ENCODE measurements at places on chromosomes 16 and 17.

- DNase-seq, result no peak
These were observed 44.6 kb downstream of the SDK2 start for GRCh38 chr17:73599599-73599998.

DNA sequence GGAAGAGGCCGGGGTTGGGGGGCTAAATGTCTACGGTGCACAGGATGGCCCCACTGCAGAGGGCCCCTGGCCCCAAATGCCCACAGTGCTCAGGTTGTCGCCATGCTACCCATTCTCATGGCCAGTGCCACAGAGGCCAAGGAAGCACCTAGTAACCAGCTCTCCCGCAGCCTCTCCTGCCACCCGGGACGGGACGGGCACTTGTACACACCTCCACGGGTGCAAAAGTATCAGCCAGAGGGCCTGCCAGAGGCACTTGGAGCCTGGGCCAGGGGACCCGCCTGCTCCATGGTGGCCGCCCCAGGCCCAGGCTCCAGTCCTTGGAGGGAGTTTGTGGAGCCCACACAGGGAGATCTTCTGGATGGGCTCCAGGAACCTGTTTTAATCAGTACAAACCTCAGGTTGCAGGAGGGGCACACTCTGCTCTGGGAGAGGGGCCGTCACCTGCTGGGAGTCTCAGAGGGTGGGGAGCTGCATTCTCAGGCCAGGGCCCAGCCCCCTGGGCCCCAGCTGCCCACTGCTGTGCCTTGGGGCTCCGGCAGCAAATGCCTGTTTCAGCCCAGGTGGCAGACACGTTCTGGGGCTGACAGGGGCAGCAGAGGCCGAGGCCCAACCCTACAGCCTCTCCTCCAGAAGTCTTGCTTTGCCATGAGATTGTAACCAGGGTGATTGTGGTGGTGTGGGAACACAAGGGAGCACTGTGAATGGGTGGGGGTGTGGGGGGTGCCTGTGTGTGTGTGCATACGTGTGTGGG lies 7.9 kb downstream of the TPSD1 start:
- DNase-seq, result no peak

DNA sequence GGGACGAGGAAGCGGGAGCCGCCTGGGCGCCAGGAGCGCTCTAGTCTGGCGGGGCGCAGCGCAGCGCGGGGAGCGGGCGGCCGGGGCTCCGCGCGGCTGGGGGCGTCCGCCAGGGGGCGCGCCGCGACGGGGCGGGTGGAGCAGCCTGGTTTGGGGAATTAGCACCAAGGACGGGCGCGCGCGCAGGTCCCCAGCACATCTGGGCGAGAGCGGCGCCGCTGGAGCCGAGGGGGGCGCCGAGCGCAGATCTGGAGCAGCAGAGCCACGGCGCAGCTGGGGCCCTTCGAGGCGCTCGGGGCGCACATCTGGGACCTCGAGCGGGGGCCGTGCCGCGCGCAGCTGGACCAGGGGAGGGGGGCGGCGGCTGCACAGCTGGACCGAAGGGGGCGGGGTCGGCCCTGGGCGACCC lies at the start of gene NXPH3:
TSS of gene NXPH3 (plus strand) at position 193 of the 409 bp plus-strand sequence. CDS start 349 bp downstream, outside the sequence.
- DNase-seq, result no peak

GRCh38 chr17:73099511-73099910 lies 7.0 kb upstream of the SLC39A11 start:
- no peak for DNase-seq

DNA sequence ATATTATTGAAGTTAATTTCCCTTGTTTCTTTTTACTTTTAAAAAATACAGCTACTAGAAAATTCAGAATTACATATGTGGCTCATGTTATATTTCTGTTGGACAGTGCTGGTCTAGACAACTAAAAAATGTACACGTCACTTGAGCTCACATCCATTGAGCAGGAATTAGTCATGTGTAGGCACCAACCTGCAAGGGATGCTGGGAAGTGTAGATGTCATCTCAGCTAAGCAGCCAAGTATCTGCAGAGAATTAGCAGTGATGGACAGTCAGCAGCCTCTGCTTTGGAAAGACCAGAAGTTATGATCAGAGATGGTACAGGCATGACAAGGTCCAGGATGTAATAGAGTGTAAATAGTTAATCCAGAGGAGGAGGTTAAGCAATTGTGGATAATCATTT lies 87.1 kb upstream of the HS3ST2 start:
- DNase-seq, result no peak

DNA sequence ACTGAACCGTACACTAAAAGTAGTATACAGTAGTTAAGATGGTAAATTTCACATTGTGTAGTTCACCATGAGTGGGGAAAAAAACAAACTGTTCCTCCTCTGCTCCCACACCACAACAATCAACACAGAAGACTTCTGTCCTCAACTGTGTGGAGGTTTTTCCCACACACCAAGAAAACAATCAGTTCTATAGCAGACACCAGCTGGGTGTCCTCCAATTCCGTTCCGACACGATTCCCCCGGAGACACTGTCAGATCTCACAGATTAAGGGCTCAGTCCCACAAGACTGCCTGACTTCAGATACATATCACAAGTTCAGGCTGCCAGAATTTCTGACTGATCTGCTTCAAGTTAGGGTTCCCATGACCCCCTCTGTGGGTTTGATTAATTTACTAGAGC lies 31.8 kb downstream of the BBS2 start:
- DNase-seq, result no peak

DNA sequence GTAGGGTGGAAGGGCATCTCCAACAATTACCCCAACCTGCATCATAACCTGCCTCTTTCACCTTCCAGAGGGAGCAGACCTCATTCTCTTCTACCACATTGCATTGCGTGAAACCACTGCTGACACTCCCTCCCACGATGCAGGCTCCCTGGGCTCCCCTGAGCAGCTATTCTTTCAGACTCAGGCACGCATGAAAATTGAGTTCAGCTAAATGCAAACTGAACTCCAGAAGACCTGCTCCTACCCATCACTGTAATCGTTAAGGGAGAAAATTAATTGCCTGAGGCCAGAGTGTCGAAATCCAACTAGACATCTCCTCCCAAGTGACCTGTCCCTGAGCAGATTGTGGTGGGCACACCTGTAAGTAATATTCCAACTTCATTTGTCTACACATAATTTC lies 186.0 kb downstream of the GRIN2A start:
- no peak for DNase-seq

DNA sequence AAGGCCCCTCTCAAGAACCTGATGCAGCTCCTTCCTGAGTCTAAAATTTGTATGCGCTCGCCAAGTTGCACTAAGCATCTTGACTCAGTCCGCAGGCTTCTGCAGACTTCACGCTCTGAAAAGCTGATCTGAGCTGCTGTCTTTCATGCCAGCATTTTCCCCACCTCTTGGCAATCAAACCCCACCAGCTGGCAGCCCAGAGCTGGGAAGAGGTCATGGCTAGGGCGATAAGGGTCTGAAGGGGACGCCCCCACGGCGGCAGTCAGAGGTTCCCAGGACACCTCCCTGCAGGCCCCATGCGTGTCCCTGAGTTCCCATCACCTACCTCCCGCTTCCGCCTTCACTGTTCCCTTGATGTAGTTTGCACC lies 5.1 kb upstream of the UNC13D start:
- no peak for DNase-seq

DNA sequence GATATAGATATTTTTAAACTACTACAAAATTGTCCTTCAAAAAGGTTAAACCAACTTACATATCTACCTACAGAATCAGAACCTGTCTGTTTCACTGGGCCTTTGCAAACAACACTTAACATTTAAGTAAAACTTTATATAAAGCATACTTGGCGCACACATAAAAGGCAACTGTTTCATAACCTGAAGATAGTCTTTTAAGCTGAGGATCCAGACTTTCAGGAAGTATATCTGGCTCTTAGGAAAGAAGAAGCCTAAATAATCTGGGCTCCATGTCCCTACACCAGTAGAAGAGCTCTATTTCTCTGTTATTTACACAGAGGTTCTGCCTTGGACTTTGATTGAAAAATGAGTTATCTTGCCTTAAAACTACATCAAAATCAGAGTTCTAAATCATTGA lies 75.9 kb downstream of the TRIM37 start:
- no peak for DNase-seq

GRCh38 chr16:7055443-7055842 lies 277.2 kb upstream of the RBFOX1 start:
- DNase-seq, result no peak

GRCh38 chr17:76009969-76010661 lies 9.5 kb downstream of the CDK3 start:
- DNase-seq, result no peak

DNA sequence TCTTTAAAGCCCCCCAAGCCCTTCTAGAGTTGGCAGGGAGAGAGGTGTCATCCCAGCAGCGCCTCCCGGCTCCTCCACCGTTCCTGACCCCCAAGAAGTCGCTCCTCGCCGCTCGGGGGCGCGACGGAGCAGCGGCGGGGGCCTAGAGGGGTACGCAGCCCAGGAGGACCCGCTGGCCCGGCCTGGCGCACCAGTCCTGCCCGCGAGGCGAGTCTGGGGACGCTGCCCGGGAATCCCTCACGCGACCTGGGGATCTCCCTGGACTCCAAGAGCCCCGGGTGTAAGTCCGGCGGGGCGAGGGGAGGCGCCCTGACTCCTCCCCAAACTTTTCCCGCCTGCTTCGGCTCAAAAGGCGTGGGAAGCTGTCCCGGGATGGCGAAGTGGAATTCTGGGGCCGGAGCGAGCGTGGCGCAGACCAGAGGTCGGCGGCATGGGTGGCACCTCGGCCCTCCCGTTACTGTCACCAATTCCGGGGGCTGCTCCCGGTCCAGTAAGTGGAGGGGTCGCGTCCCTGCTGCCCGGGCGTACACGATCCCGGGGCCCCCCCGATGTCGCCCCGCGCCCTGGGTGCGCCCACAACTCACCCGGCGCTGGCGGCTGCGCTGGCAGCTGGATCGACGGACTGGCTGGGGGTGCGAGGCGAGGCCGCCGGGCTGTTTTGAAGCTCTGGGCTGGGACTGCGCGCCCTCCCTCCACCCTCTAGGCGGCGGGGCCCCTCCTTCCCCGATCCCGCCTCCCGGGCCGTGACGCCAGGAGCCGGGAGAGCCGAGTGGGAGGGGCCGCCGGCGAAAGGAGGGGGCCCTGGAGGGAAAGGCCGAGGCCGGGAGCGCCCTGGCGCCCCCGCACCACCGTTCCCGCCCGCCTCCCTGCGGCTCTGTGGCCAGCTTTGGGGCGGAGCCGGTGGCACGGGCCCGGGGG lies at the start of gene EMP2:
TSS of gene EMP2 (minus strand) at position 634 of the 918 bp plus-strand sequence. CDS start 32,981 bp downstream, outside the sequence.
- DNase-seq, result peak; percentile 17

DNA sequence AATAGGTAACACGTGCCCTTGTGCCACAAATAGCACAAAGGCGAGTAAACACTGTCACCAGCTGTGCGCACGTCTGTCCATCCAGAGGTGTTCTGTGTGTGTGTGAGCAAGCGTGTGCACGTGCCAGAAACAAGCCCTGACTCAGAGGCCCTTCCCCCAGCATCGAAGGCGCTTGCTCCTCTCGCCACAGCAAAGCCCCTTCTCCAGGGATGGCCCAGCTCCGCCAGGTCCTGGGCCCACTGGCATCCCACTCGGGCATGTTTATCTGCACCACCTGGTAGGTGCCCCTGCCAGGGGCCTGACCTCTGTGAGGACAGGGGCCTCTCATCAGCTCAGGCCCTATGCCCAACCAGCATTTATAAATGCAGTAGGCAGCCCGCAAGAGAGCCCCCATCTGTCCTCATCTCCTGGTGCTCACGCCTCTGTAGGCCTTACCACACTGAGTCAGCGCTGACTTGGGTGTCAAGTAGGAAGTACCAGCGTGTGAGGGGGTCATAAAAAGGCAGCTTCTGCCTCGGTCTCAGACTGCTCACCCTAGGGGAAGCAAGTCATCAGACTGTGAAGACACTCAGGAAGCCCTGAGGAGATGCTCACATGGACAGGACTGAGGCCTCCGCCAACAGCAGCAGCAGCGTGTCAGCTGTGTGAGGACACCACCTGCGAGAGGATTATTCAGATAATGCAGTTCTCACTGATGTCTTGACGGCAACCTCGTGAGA lies 10.8 kb downstream of the TMEM235 start:
- no peak for DNase-seq

GRCh38 chr17:77733576-77734296 lies 224.8 kb upstream of the TNRC6C start:
- DNase-seq, result no peak

- no peak for DNase-seq
These were observed 9.6 kb upstream of the RNF112 start for GRCh38 chr17:19401321-19402010.

DNA sequence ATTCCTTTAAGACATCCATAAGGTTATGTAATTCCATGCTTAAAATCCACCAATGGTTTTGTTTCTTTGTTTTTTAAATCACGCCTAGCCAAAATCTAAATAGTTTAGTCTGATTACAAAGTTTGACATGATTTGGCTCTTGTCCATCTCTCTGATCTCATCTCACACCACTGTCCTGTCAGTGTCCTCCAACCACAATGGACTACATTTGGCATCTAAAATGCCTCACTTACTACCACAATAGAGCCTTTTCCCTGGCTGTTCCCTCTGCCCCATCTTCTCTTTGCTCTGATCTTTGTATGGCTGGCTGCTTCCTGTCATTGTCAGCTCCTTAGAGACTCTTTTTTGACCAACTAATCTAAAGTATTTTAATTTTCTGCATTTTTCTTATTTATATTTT lies 157.2 kb downstream of the MYO1D start:
- no peak for DNase-seq

- DNase-seq, result no peak
These were observed 131.6 kb downstream of the MRTFB start for GRCh38 chr16:14202697-14203096.

DNA sequence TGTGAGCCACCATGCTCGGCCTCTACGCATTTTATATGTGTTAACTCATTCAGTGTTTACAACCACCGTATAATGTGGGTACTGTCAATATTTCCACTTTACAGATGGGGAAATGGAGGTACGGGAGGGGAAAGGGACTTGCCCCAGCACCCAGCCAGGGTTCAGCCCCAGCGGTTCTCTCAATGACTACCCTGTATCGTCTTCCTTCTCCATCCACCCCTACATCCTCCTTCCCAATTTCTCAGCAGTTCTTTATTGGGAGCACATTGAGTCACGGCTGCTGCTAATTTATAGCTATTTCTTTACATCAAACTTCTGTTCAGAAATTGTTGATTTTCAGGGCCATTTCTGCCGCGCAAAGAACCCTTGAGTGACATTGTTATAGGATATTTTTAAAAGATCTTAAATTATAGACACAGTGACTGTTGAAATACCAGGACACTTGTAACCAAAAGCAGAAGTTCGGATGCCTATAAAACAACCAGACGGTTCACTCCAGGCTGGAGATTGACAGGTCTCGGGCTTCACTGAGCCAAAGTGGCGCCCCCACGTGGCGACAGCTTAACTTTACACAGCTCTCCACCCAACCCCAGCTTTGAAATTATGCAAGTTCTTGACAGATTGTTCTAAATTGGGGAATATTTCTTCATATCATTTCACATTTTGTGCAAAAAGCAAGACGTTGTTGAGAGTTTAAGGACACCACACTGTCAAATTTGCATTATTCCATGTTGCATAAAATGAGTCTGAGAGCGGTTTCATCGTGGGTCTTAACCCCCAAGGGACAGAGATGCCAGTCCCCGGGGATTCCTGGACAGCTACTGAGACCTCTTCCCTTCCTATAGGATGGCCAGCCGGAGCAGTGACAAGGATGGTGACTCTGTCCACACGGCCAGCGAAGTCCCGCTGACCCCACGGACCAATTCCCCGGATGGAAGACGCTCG lies 11.8 kb downstream of the SYT17 start:
- DNase-seq, result no peak

GRCh38 chr17:7835814-7836595 lies 2.0 kb downstream of the KDM6B start:
- no peak for DNase-seq

- no peak for DNase-seq
These were observed 38.6 kb upstream of the PMFBP1 start for GRCh38 chr16:72210555-72210954.

All from NCI-H187 (cell line).